ENCODE measurements at places on chromosomes 3 and 15.

GRCh38 chr3:66703501-66703900 lies 202.7 kb upstream of the LRIG1 start:
- no peak for DNase-seq

DNA sequence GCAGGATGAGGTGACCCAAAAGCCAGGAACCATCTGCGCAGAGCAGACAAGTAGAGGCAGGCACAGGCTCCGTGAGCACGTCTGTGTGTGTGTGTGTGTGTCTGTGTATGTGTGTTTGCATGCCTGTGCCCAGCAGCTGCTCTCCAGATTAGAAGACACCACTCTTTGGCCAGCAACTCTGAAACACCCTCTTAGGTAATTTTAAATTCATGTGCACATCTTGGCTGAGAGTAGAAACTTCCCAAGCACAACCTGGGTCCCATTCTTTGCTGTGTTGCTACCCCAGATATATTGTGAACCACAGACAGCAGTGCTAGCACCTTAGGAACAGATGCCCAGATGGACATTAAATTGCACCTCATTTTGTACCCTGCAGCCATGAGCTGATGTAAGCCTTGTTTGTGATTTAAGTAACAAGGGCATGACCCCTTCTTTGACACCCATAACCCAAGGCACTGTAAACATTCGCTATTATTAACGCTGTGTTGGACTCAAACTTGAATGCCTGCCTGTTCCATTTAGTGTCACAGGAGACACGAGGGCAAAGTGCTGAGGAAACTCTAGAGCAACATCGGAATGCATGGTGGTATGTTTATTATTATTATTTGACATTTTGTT lies at the start of gene FILIP1L:
TSS of gene FILIP1L (minus strand) at position 89 of the 618 bp plus-strand sequence.
- no peak for DNase-seq

- DNase-seq: no peak
Measured at GRCh38 chr3:134904241-134904771, 109.2 kb downstream of the EPHB1 start.

DNA sequence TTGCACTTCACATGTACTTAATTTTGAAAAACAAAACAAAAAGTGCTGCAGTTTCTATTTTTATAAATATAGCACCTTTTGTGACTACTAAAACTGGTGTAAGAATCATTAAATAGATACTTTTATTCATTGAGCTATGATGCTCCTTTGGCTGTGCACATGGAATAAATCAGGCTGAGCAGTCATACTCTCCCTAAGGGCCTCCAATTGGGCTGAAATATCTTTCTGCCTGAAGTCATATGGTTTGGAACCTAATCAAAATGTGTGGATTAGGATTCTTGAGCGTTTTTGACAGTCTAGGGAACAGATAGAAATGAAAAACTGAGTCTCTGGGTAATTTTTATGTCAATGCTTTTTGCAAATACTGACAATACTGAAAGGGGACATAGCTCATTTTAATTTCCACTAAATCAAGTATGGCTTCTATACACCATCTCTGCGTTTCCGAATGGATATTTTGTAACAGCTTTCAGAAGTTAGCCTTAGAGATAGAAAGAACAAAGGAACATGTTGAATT lies 392.2 kb upstream of the ROBO1 start:
- DNase-seq: no peak

DNA sequence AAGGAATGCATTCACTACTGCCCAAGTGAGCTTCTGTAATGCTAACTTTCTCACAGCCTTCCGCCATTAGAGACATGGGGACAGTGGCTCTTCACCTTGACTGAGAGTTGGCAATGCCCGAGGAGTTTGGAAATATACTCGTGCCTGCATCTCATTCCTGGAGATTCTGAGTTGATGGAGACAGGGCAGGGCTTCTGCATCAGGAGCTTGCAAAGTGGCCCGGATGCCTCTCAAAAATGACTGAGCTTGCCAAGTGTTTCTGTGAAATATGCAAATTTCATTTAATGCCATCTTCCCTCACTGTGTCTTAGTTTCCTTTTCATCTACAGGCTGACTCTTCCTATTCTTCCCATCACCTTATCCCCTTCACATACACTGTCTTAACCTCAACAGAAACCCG lies 346.2 kb downstream of the GRM7 start:
- DNase-seq: no peak

DNA sequence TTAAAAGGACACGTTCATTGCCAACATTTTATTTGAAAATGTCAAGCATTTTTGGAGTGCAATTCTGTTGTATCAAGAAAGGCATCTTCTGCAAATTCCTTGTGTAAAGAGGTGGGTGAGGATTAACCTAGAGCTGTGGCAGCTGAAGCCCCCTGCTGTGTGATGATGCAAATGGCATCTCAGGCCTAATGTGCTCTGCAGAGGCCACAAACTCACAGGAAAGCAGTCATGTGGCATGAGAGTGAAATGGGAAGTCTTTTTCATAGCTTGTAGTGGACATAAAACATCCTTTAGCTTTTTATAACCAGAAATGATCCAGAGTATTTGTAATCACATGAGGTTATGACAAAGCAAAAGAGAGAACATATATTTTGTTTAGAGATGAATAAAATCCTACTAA lies 6.4 kb downstream of the CADM2 start:
- DNase-seq: peak; percentile 5

GRCh38 chr15:55241891-55242290 lies 45.1 kb upstream of the RSL24D1 start:
- no peak for DNase-seq

- no peak for DNase-seq
Measured at GRCh38 chr3:27326629-27327545, 42.3 kb downstream of the NEK10 start.

DNA sequence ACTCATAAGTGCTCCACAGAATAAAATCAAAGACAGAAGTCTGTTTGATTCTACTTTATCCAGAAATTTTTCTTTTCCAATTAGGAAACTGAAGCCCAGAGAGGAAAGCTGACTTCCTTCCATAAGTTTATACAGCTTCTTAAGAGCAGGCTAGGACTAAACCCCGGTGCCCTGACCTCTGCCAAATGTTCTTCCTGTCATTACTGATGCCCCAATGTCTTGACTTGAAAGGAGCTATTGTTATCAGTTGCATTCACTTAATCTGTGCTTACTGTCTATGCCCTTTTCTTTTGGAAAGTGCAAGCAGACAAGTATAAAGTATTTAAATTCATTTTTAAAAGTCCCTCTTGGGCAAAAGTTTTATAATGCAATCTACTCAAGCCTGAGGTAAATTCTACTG lies 18.1 kb downstream of the CD200 start:
- DNase-seq: no peak

DNA sequence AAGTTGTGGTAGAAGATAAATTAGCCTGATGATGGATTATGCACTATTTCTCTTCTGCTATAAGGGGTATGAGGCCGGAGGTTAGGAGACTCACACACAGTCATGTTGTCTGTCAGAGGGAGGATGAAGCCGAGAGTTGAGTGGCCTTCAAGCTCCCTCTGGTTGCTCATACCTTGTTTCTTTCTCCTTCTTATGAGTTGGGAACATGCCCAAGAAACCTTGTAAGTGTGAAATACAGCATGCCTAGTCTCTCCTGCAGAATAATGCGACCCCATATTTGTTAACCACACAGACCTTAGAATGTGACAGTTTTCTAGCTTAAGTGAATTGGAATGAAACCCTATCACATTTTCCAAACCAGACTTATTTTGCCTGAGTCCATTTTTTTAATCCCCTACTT lies 366.7 kb downstream of the PTPRG start:
- no peak for DNase-seq

GRCh38 chr3:27596334-27596841 lies 112.2 kb upstream of the SLC4A7 start:
- DNase-seq: no peak

DNA sequence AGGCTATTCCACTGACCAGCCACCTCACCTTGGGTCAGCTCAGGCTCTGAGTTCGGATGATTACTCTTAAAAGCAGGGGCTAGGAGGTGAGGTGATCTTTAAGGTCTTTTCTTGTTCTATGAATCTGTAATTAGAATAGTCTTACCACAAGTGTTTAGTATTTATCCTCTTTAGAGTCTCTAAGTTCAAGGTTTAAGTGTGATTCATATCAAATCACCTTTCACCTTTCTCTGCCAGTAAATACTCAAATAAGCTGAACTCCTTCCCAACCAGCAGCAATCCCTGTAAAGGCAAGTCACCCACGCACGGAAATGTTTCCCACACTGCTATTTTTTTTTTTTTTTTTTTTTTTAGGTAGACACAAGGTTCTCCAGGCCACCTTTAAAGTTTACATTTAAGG lies 14.5 kb upstream of the TMEM44 start:
- no peak for DNase-seq

DNA sequence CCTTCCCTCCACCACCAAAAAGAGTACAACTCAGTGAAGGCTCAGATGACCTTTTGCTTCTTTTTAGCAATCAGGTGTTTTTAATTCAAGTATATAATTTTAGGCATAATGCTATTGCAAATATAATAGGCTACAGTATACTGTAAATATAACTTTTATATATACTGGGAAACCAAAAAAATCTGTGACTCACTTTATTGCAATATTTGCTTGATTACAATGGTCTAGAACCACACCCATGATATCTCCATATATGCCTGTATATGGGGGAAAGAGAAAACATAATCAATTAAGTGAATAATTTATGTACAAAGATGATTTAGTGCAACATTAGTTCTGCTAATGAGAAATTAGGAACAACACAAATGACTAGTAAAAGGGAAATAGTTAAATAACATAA lies 134.3 kb downstream of the TLE3 start:
- DNase-seq: no peak

- no peak for DNase-seq
Measured at GRCh38 chr3:98594628-98595324, 1.4 kb upstream of the CPOX start.

DNA sequence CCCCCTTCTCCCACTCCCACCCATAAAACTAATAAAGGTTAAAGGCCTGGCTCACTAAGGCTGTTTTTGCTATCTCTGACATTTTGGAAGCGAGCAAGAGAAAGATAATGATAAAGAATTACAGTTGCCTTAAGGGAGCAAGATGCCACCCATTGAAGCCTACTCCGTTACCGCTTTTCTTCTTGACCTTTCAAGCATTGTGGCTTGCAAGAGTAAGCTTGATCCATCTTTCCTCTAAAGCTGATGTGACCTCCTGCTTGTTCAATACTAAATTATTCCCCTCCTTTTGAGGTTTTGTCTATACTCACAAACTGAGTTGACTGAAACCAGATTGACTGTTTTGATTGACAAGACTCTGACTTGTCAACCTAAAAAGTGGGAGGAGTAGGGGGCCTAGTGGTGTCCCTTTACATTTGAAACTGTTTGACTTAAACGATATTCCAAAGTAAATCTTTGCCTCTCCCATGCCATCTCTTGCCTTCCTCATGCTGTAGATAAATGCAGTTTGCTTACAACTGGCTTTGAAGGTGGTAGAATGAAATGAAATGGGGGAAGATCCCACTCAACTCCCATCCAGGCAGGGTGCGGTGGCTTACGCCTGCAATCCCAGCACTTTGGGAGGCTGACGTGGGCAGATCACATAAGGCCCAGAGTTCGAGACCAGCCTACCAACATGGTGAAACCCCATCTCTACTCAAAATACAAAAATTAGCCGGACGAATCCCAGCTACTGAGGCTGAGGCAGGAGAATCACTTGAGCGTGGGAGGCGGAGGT lies 8.0 kb downstream of the TRIM71 start:
- no peak for DNase-seq

DNA sequence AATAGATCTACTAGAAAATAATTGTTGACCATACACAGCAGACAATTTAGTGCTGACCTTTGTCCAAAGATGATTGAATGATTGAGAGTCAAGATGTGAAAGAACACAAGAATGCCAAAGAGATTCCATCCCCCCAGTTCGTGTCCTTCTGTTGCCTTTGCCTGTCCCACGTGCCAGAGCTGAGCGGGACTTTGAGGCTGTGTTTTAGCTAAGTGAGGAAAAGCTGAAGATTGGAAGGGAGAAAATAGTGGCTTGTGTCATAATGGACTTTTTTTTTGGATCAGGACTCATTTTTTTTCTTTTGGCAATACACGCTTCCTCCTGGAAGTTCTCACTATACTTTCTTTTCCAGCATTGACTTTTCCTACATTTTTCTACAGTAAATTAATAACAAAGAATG lies 206.6 kb upstream of the MDFIC2 start:
- DNase-seq: no peak

DNA sequence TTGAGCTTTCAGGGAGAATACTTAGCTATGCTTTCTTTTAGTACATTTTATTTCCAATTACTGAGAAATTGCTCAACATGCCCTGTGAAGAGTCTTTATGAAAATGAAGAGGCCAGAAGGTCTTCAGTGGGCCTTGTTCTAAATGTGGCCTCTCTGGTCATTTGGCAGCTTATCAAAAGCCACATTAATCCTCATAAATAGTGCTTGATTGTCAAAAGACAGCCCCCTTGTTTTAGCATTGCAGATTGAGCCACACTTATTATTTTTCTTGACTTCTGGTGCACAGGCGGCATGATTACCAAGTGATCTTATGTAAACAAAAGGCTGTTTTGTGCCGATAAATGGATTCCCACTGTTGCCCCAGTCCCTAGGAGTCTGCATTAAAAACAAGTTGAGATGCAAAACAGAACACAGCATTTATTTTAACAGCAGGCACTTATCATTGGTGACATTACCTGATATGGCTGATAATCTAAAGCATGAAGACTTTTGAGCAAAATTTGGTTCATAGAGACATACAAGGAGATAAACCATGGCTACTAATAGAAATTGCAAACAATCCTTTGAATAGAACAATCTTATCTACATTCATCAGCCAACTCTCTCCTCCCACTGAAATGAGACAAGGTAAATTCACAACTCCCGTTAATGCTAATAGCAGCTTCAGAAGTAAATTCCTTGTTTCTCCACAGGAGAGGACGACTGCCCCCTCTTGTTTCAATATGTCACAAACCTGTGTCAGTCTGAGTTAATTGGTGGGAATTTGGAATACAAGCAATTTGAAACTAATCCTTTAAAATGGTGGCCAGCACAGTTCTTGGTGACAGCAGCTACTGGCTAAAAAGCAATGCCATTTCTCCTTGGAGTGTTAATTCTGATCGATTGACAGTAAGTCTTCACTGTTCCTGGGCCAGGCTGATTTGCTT lies 194.3 kb downstream of the NSUN3 start:
- no peak for DNase-seq

GRCh38 chr3:123344175-123344906 lies 104.5 kb downstream of the ADCY5 start:
- DNase-seq: no peak

Measured in NCI-H1417 (cell line).